ENCODE measurements at places on chromosomes 13 and 19. TPM values are rescaled to one million over a fixed set of nuclear protein-coding genes. Genes with fewer than 3 reads are reported as not detected.

DNA sequence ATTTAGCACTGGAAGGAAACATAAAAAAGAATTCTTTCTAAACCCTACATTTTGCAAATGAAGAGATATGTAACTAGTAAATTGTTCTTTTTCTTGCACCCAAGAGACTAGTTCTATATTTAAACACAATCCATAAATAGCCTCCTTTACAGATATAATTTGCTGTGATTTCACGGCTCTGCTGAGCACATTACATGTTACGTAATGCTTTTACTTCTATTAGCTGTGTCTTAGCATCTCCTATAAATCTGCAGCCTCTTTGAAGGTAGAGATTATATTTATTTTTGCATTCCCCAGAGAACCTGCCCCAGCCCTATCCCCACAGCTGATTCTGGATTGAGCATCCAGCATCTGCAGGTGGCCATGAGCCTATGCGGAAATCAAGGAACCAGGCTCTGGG, 32.2 kb downstream of the LACC1 start:
- DNase-seq, result no peak

DNA sequence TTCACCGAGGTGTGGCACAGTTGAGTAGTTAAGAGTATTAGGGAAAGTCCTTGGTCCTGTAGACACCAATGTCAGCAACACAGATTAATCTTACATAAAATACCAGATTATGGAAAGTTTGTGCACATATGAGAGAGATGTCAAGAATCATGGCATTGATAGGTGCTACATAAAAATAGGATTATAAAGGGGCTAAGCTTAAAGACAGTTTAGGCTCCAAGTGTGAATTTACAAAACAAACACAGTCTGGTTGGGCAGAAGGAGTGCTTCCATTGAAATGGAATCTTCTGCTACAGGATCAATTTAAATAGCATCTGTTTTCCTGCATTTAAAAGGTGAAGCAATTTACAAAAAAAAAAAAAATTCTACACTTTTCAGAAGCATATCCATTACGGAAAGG, 292.9 kb downstream of the DNAJC15 start:
- no peak for DNase-seq

- peak; percentile 66 for DNase-seq
Observed at GRCh38 chr13:111518161-111518792, 197.8 kb downstream of the TEX29 start.

- no peak for DNase-seq
Observed at GRCh38 chr13:45863709-45864590, 12.4 kb upstream of the SIAH3 start.

DNA sequence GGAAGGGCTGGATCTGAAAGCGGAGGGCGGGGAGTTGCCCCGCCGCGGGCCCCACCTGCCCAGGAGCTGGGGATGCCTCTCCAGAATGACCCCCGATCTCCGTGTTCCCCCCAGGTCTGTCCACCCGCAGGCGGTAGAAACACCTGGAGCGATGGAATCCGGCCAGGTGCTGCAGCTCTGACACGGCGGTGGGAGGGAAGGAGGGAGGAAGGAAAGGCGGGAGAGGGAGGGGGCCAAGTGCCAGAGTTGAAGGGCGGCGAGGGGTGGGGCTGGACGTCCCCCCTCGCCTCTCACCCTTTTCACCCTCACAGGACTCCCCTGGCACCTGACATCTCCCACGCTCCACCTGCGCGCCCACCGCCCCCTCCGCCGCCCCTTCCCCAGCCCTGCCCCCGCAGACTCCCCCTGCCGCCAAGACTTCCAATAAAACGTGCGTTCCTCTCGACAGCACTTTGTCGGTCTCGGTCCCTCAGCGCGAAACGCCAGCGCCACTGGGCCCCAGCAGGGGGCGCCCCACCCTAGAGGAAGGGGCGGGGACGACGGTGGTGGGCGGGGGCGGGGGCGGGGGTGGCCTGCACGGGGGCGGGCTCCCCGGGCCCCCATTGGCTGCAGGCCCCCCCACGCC, 337 bp upstream of the FXYD7 start:
- DNase-seq, result peak; percentile 94

- DNase-seq, result peak; percentile 84
Observed at GRCh38 chr13:99446242-99446641, 55.0 kb upstream of the TM9SF2 start.

DNA sequence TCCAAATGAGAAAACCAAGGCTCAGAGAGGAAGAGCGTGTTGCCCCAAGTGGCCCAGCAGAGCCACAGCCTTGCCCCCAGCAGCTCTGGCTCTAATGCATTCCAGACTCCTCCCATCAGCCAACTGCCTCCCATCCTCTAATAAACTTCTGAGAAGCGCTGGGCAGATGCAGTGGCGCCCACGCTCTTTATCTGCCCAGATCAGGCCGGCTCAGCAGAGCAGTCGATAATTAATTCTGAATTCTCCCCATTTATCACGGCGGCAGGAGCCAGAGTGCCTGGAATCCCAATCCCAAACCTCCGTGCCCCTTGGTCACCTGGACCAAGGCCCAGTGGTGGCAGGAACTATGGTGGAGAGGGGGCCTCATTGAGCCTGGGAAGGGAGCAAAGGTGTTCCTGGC, 13.9 kb downstream of the TINCR start:
- DNase-seq, result no peak

- no peak for DNase-seq
Observed at GRCh38 chr19:38737281-38737865, 6.9 kb downstream of the CAPN12 start.

DNA sequence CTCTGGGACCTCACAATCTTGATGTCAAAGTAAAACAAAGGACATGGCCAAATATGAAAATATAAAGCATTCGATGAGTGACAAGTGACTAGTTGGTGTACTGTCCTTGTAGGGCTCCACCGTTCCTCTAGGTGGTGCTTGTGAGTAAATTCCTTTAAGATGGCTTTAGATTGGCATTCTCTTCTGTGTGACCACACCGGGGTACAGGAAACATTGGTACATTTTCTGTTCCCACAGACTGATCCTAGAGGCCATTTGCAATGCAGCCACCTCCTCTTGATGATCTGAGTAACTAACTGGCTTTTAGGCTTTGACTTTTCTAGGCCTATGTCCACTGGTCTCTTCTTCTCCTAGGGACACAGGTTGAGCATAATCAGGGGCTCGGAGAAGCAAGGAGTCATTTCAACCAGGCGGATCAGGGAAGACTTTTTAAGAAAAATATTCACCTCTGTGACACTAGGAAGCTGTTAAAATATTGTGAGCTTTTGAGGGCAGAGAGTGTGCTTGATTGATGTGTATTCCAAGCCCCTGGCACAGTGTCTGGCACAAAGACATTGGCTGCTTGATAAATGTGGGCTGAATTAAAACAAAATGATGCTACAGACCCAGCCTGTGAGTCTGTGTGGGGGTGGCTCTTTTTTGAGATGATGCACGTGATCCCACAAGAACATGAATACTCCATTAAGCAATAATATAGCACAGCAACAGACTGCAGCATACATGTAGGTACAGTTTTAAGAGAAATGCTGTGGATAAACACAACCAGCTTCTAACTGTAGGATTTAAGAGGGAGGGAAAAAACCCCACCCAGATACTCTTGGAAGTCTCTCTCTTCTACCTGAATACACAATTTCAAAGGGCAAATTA, 21.0 kb downstream of the EPSTI1 start:
- peak; percentile 78 for DNase-seq

- DNase-seq, result peak; percentile 66
Observed at GRCh38 chr13:37914781-37915391, 45.3 kb upstream of the TRPC4 start.

DNA sequence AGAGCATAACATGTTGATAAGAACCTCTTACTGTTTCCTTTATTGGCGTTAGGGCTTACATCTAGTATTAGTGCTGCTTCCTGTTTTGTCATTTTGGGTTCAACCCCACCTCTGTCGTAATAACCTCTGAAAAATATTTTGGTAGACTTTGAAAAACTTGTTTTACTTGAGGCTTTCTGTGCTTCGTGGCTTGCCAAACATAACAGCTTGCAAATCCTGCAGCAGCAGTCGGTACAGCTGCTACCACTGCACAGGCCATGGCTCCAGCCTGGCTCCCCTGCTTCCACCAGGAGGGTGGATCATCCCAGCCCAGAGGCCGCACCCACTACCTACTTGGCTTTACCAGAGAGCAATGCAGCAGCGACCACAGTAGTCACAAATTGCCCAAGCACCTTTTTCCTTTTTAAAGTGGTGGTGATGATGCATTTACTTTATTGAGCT, 11.8 kb upstream of the CEACAM4 start:
- DNase-seq, result no peak

GRCh38 chr13:64755961-64756360, 2474.2 kb downstream of the PCDH9 start:
- DNase-seq, result no peak

DNA sequence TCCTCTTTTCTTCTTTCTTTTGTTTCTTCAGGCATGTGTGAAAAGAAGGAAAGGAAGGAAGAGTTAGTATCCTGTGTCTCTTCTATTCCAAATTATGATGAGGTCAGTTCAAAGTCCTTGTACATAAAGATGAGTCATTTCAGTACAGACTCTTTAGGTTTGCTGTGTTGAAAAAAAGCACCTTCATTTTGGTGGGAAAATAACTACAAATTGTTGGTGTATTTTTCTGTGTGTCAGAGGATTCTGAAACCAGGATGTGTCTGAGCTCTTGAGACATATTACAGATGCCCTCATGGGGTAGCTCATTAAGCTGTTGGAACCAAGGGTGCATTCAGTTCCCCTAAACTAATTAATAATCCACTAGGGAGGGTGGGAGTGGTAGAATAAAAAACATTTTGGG, 5.8 kb upstream of the HSPH1 start:
- DNase-seq, result no peak

- peak; percentile 91 for DNase-seq
Observed at GRCh38 chr19:5154129-5154798, 185.4 kb downstream of the KDM4B start.

DNA sequence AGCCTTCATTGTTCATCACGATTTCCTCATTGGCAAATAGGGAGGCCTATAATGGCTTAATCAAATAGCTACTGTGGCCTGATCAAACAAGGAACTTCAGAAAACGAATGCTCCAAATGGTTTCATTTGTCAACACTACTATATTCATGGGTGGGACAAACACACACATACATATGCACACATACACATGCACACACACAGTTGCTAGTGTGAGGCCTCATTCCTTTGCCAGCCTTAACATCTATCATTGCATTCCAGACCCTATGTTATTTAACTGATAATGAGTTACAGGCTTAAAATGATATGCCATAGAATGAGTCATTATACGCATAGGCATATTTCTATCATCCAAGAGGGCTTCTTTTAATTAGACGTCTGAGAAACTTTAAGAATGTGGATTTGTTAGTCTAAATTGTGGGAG, 140.2 kb downstream of the KLF5 start:
- DNase-seq, result no peak

GRCh38 chr19:28394725-28395124, 818.2 kb downstream of the UQCRFS1 start:
- no peak for DNase-seq

GRCh38 chr19:19062454-19063182, 1.2 kb upstream of the SLC25A42 start:
- no peak for DNase-seq

GRCh38 chr13:30829833-30830637, 76.0 kb upstream of the MEDAG start:
- no peak for DNase-seq

GRCh38 chr19:1170938-1171754, 2.9 kb downstream of the SBNO2 start:
- DNase-seq, result no peak

GRCh38 chr19:14347999-14348889, 33.0 kb upstream of the ADGRE5 start:
- peak; percentile 90 for DNase-seq

GRCh38 chr13:114118086-114118485, 14.3 kb downstream of the RASA3 start:
- DNase-seq, result no peak

DNA sequence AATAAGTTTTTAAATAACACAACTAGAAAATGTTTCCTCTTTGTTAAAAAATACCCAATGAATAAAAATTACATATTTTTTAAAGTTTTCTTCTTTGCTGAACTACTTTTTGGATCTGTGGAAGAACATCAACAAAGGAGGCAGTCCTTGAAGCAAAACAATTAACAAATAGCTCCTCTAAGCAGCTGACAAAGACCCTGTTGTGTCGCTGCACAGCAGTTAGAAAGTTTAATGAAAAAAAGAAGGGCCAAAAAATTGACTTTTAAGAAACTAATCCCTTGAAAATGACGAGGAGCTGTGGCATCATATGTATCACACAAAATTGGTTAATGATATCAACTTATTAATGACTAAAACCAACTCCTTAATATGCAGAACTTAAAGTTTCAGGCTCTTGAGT, 72.1 kb downstream of the SLITRK1 start:
- DNase-seq, result no peak

GRCh38 chr13:73987618-73988017, 146.6 kb downstream of the KLF12 start:
- no peak for DNase-seq

DNA sequence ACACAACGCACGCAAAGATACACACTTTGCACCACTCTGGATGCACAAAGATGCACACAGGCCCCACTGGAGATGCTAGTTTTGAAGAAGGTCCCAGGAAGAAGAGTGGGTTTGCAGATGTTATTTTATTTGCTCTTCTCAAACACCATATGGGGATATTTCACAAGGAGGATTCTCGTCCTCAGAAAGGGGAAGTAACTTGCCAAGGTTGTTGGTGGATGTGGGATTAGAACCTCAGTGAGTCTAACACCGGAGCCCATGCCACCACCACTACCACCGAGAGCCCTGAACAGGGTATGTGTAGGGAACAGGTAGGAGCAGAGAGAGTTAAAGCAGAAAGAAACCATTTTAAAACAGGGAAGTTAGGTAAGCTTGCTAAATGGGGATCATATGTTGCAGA, 9.6 kb upstream of the CEACAM6 start:
- no peak for DNase-seq

GRCh38 chr19:23993440-23993839, 78.8 kb downstream of the ZNF726 start:
- no peak for DNase-seq

Gene TRPC4
- 22.5 TPM for total RNA-seq

Gene STARD13
- total RNA-seq, result 4.6 TPM

Gene CYP2A7
- total RNA-seq, result not detected

Gene BST2
- total RNA-seq, result 44.8 TPM

Gene ACER1
- total RNA-seq, result not detected

Gene SLC25A41
- total RNA-seq, result not detected

Gene KLK3
- not detected for total RNA-seq

Gene AP1M2
- total RNA-seq, result 152 TPM

Gene VSTM2B
- not detected for total RNA-seq

Gene RXFP2
- not detected for total RNA-seq

Gene IZUMO2
- not detected for total RNA-seq
